HTR-8/SVneo (cell line): ENCODE measurements at places on chromosomes 5 and 9.

GRCh38 chr5:82045554-82046275 is 73.9 kb downstream of the ATG10 start:
- DNase-seq, result no peak

DNA sequence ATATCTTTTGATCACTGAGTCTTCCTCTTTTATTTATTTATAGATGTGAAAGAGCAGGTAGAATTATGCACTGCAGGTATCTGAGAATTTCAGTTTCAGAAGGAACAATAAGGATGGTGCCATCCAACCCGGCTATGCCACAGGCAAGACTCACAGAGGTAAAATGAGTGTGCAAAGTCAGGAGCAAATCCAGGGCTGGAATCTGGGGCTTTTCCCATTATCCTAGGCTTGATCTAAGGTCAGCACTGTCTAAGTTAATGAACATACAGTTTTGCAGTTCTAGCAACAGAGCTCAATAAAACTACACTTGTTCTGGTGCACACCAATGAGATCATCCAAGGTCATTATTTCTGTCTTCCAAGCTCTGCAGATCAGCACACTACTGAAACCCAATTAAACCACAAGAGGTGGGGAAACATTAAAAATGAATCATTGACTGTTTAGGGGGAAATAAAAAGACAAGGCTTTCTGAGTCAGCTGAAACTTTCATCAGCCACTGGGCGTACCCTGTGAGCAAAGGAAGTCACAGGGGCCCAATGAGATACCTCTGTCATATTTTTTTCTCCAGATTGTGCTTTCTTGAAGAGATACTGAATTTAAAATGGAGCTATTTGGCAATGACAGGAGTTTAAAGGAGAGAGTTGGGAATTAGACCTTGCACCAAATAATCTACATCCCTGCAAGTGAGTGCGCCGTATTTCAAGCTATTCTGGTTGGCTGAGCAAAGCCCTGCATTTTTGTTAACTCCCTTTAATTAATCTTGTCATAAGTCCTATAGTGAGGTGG is 662.2 kb upstream of the ZNF608 start:
- DNase-seq, result peak; percentile 57

DNA sequence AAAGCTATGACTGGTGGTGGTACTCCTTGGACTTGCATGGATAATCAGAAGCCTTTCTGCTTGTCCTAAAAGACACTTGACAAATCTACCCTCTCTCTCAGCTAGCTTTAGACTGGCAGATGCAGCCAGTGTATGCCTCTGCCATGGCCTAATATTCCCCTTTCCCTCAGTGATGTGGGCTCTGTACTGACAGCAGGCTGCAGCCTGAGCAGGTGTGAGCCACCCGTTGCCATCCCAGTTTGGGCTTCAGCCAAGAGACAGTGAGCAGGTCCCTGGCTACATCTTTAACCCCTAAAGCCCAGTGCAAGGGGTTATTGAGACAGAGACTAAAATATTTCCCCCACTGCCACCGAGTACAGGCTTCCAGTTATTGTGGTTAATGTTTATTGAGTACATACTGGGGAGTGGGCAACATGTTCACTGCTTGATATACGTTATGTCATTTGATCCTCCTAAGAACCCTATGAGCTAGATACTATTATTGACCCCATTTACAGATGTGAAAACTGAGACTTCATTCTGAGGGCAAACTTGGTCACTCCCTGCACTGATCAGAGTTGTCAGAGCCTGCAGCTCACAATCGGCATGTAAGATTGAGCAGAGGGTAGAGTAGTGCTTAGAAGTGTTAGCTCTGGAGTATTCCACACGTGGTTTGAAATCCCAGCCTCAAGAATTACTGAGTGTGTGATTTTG is 254.2 kb downstream of the ARHGAP26 start:
- DNase-seq, result no peak

GRCh38 chr5:16149621-16150020 is 30.0 kb downstream of the MARCHF11 start:
- no peak for DNase-seq

GRCh38 chr5:107274571-107274970 is 396.2 kb downstream of the EFNA5 start:
- no peak for DNase-seq

GRCh38 chr9:136740491-136740890 is 2.2 kb downstream of the LCN10 start:
- DNase-seq, result no peak

GRCh38 chr9:35615981-35616680 is 2.1 kb downstream of the CD72 start:
- no peak for DNase-seq

DNA sequence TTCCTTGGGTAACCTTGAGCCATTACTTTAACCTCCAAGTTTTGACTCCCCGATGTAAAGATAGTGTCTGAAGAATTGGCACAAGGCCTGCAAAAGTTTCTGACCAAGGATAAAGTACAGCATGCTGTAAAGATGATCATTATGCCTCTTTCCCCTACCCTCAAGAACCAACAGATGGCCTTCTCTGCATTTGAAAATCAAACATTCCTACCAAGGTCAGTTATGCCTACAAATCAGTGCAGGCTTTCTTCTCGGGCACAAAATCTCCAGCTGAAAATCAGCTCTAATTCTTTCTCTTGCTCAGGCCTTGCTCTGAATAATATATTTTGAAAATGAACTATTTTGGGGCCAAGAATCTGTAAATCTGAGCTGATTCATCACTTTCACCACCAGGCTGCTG is 59.7 kb downstream of the PPP2R2B start:
- DNase-seq, result no peak

- no peak for DNase-seq
Observed at GRCh38 chr5:32100230-32100629, 73.9 kb downstream of the GOLPH3 start.

GRCh38 chr9:117074342-117074662 is 340.6 kb downstream of the ASTN2 start:
- DNase-seq, result no peak

- peak; percentile 43 for DNase-seq
Observed at GRCh38 chr5:7886849-7887475, 18.0 kb downstream of the MTRR start.

GRCh38 chr9:28378231-28378630 is 805.0 kb upstream of the C9orf72 start:
- no peak for DNase-seq

DNA sequence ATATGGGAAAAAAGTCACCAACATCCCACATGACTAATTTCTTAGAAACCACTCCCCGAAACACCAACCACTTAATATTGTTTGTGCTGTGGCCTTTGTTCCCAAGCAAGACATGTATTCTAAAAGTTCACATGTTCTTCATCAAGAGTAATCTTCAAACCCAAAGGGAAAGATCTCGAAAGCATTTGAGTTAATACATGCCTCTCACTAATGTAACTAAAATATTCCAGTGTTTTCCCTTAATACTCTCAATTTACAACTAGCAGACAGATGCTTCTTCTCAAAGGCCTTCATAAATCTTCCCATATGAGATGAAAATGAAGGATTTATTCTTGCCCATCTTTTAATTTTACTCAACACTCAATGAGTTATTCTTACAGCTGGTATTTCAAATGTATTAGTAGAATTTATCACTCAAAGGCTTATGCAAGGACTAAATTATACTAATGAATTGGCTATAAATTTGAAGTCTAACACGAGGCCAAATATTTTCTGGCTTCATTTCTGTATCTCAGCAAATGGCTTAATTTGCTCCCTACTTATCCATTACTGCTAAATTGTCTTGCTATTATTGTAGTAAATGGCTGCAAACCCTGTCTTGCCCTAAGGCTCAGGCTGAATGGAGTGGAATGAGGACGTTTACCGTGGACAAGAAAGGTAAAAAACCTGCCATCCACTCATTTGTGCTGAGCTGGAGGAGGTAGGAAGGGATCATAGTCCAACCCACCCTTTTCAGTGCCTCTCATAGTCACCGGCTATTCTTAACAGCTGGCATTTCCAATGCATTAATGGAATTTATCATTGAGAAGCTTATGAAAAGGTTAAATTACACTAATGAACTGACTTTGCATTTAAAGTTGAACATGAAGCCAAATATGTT is 474.4 kb downstream of the RASEF start:
- no peak for DNase-seq

DNA sequence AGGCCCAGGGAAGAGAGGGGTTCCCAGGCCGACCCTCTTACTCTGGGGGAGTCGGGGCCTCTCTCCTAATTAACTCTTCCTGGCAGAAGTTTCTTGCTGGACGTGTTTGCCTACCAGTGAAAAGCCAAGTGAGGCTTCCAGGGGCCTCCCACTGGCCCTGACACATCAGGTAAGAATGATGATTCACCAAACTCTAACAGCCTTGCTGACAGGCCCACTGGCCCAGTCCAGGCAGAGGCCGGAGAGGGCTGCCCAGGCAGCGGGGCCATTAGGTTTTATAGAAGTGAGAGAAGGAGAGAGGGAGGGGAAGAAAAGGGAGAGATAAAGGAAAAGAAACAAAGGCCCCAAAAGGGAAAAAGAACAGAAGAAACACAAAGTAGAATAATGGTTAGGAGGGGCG is 50.8 kb upstream of the FOXE1 start:
- peak; percentile 74 for DNase-seq

DNA sequence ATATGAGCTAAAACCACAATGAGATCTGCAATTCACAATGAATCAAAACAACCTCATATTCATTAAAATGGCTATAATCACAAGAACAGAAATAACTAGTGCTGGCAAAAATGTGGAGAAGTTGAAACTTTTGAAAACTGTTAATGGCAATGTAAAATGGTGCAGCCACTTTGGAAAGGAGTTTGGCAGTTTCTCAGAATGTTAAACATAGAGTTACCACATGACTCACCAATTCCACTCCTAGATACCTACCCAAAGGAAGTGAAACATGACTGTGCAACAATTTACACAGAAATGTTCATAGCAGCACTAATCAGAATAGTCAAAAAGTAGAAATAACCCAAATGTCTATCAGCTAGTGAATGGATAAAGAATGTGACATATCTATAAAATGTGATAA is 862.2 kb downstream of the DTWD2 start:
- DNase-seq, result no peak

GRCh38 chr9:116943970-116944369 is 256.9 kb downstream of the TRIM32 start:
- no peak for DNase-seq

- DNase-seq, result no peak
Observed at GRCh38 chr5:39471836-39472508, 47.2 kb upstream of the DAB2 start.

DNA sequence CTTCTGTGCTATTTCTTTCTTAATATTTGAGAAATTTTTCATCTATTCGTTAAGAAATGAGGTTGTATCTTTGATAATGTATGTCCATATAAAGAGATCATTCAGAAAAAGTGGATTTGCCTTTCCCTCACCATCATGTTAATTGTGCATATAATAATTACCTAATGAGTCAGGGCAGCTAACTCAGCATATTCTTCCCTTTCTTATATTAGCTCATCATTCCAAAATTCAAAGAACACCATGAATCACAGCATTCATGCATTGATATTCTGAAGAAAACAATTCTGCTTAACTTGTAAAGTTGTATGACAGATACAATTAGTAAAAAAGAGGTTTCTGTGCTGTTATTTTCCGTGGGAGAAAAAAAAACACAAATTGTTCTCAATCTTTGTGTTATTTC is 630.6 kb downstream of the TLE1 start:
- no peak for DNase-seq

DNA sequence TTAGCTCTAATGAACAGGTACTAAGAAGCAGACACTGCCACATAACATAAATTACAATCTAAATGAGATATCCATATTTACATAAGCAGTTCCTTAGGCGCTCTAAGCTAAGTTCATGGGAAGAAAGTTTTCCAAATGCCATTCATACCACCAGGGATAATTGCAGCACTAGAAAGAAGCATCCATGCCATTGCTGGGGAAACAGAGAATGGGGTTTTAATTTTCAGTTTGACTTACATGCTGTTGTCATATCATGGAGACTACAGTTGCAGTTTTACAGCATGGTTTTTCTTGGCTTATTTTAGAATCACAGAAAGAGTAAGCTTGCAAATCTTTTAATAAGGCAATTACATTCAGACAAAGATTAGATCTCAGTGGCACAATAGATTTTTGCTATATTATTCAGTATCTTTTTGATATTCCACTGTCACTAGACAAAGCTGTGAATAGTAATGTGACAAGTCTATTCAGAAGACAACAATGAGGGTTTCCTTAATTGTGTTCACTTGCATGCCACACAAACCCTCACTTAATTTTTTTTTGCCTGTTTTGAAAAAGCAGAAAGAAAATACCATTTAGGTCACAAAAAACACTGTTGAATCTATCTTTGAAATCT is 108.4 kb upstream of the ELAVL2 start:
- DNase-seq, result no peak

GRCh38 chr9:1882711-1883403 is 132.3 kb upstream of the SMARCA2 start:
- DNase-seq, result no peak

DNA sequence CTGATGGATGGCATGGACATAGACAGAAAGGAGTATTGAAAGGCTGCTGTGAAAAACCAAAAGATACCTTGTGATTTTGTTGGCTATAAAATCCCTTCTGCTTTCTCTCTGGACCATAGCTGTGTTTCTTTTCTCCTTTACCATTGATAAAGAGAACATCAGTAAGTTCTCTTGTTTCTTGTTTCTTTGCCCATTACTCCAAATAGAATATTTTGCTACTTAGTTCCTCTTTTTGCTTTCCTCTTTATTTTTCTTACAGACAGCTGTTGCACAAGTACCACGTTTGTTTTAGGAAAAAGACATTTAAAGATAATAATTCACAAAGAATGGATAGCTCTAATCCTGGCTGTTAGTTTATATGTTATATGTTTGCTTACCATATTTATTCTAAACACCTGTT is 1129.2 kb downstream of the DTWD2 start:
- DNase-seq, result no peak

DNA sequence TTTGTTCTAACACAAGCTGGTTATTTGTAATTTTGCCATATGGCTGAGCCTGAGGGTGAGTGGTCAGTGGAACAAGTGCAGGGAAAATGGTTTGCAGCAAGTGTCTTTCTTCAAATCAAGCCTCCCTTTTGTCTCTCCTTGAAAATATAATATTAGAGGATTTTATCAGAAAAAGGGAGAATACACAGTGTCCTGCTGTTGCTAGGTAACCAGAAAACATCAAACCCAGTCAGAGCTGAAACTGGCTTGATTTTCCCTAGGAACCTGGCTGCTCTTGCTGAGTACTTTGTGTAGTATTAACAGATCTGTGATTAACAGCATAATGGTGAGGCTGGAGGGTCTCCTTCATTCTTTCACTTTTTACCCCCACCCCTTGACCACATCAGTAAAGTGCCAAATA is 314.0 kb downstream of the ARHGEF28 start:
- DNase-seq, result no peak

- no peak for DNase-seq
Observed at GRCh38 chr5:124581738-124582560, 164.5 kb downstream of the ZNF608 start.
